OCI-M1 (cell line): ENCODE measurements at places on chromosomes 12 and 14.

DNA sequence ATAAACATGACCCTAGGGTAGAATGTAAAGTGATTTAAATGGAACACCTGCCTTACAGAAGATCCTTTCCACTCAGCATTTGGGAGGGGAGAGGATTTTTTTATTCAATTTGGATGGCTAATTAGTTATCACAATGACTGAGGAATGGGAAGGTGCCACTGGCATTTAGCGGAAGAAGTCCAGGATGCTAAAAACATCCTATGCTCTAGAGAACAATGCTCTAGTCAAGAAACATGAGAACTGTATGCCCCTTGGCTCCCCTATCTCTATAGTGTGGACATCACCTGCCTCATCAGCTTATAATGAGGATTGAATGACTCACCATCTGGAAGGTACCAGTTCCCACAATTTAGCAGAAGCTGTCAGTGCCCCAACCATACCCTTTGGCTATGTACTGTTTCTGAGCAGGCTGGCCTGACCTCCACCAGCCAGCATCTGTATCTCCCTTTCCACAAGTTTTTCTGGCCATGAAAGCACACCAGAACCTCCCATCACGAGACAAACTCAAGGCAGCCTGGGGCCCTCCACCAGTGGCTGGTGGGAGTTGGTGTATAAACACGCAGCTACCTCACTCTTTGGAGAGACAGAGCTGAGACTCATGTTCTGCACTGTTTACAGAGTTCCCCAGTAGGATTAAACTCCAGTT, 109.7 kb upstream of the VASH1 start:
- no peak for DNase-seq

DNA sequence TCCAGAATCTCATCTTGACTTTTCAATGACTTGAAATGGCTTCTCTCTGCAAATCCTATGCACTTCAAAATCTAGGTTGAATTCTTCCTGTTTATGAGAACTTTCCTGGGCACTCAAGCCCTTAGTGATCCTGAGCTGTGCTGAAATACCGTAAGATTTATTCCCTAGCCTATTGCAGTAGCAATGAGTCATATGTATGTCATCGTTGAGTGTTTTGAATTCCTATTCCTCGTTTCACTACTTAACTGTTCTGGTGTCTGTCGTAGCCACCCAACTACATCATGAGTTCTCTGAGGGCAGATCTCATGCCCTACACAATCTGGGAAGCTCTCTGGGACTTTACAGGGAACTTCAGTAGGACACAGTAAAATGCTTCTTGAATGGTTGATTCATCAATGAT, 190.8 kb upstream of the TMEM132C start:
- DNase-seq = no peak

DNA sequence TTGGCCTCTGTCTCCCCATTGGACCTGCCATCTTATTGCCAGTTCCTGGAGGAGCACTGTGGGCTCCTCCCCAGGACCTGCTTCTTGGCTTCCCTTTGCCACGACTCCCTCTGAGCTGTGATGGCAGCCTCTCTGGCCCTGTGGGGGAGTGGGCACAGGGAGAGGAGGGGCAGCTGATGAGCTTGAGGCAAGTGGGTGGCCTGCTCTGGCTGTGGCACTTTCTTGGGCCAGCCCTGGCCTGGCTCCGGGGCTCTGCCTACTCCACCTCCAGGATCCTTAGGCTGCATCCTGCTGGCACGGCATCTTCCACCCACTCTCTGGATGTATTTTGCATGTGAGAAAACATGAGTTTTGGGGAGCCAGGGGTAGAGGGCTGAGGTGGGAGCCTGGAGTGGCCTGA, 32.6 kb upstream of the MUCL1 start:
- DNase-seq = no peak

DNA sequence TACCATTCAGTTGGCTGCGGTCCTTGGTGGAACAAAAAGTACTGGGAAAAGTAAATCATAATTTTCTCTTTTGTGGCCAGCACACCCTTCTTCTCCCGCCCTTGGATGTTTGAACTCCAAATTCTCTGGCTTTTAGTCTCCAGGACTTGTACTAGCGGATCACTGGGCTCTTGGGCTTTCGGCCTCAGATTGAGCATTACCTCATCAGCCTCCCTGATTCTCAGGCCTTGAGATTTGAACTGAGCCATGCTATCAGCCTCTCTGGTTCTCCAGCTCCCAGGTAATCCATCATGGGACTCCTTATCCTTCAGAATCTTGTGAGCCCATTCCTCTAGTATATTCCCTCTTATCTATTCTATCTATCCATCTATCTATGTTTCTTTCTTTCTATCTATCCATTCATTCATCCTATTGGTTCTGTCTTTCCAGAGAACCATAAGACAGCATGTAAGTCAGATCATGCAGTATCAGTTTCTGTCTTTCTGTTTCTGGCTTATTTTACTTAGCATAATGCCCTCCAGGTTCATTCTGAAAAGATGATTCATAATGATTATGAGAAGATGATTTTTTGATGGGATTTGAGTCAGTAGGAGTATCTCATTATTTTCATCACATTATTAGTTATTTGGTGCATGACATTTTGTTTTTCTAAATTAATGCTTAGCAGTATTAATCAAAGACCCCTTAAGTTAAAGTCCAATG, 814.9 kb downstream of the LRFN5 start:
- DNase-seq = no peak

DNA sequence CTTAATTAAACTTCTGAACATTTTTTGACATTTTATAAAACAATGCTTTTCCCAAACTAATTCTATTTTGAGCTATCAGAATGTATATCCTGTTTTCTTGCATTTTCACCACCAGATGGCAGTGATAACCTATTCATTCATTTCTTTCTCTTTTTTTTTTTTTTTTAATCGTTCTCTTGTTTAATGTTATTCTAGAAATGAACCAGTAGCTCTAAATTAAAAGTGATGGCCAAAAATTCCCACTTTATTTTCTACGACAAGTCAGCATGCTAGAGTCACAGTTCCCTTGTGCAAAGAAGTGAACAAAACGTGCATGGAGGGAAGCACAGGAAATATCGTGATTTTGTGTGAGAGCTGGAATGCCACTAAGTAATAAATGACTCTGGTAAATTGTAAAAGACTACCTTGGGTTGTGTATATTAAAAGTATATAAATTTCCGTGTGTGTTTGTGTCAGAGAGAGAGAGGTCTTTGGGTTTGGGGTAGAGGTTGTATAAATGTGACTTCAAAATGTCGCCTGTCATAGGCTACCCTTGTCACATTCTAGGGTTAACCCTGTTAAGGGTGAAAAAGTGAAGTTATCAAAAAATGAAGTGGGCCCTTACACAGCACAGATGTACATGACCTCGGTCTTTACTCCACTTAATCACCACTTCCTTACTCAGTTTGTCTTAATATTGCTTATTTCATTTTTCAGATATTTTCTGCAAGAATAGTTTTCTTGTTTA, 40.4 kb upstream of the LDHB start:
- DNase-seq = peak; percentile 60

DNA sequence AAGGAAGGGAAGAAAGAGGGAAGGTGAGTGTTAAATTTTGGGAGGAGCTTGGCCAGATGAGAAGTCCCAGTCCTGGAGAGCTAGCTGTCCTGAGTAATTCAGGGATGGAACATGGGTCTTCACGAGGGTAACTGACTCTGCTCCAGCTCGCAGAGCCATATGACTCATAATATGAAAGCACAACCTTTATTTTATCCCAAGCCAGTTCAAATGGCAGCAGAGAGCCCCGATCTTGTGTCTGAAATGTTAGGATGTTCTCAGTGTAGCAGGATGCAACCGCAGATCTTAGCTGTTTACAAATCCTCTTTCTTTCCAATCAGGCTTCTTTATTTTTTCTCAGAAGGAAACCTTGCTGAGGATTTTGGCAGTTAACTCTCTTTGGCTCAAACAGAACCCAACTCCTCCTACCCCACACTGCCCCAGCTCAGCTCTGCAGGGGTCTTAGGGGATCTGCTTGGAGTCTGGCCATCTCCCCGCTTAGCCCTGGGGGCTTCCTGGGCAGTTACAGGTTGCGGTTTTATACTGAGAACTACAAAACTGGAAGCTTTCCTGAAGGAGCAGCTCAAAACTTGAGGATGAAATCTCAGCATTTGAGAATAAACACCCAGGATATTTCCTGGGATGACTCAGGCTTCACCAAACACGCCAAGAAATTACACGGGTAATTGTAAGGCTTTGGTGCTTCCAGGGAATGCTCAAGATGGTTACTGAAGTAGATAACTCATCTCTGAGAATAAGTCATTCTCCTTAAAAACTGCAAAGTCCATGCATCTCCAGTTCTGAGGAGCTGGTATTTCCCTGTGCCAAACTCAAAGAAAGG, 92.5 kb downstream of the VCPKMT start:
- no peak for DNase-seq

- no peak for DNase-seq
Measured at GRCh38 chr14:64789696-64790095, 85.5 kb downstream of the PLEKHG3 start.

DNA sequence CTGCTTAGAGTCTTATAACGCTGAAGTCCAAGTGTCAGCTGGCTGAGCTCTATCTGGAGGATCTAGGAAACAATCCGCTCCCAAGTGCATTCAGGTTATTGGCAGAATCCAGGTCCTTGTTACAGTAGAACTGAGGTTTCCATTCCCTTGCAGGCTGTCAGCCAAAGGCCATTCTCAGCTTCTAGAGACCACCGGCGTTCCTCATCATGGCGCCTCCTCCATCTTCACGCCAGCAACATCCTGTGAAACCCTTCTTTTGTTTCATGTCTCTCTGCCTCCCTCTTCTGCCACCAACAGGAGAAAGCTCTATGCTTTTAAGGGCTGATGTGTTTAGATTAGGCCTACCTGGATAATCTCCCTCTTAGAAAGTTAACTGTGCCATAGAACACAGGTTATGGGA, 133.0 kb upstream of the RASSF8 start:
- DNase-seq = peak; percentile 40

DNA sequence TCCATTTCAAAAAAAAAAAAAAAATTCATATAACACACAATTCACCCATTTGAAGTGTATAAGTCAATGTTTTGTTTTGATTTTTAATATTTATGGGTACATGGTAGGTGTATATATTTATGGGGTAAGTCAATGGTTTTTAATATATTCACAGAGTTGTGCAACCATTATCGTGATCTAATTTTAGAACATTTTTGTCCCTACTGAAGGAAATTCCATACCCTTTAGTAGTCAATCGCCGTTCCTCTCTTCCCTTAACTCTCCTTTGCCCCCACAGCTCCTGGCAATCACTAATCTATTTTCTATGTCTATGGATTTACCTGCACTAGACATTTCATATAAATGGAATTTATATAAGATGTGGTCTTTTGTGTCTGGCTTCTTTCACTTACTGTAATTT, 92.8 kb downstream of the TRAFD1 start:
- no peak for DNase-seq

DNA sequence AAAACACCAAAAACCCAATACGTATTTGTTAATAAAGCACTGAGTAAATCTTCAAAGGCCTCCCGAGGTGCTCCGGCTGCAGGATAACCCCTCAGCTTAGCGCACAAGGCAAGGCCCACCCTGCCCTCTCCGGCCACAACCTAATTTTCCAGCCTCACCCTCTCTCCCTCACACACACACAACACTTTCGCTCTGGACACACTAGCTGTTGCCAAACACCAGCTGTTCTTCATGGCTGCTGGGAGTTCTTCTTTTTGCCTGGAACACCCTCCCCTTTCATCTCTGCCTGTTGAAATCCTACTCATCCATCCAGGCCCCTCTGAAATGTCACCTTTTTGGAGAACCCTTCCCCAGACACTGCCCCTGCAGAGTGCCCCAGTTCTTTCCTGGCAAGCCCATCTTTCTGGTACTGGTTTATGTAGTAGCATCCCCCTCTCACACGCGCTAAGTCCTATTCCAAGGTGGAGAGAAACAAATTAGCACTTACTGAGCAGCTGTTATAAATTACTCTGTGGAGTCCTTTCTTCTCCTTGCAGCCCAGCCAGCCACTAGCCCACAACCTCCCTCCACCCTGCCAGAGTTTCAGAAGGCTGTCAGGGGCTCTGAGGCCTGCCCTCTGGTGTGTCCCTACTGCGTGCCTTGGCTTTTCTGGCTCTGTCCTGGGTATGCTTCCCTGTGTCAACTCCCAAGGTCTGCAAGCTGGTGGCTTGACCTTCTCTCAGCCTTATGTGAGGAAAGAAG, 805 bp upstream of the CRACR2A start:
- peak; percentile 58 for DNase-seq

DNA sequence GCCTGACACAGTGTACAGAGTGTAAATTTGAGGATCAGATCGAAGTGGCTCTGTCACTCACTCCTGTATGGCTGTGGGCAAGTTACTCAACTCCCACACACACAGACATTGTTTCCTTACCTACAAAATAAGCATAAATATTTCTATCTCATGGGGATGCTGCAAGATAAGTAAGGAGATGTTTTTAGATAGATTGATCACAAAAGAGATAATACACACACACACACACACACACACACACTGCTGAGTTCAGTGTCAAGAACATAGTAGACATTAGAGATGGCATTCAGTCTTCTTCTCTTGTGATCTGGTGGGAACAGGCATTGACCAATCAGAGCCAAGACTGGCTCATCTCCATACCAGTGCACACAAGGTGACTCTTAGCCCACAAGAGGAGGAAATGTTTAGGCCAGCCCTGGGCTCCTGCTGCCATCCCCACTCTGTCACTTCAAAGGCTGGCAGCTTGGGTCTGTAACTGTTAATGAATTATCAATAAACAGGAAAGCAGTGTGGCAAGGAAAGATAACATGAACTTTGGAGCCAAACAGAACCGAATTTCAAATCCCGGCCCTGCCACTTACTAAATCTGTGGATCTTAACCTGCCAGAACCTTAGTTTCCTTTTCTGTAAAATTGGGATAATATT, 3.4 kb upstream of the RNASE8 start:
- no peak for DNase-seq

DNA sequence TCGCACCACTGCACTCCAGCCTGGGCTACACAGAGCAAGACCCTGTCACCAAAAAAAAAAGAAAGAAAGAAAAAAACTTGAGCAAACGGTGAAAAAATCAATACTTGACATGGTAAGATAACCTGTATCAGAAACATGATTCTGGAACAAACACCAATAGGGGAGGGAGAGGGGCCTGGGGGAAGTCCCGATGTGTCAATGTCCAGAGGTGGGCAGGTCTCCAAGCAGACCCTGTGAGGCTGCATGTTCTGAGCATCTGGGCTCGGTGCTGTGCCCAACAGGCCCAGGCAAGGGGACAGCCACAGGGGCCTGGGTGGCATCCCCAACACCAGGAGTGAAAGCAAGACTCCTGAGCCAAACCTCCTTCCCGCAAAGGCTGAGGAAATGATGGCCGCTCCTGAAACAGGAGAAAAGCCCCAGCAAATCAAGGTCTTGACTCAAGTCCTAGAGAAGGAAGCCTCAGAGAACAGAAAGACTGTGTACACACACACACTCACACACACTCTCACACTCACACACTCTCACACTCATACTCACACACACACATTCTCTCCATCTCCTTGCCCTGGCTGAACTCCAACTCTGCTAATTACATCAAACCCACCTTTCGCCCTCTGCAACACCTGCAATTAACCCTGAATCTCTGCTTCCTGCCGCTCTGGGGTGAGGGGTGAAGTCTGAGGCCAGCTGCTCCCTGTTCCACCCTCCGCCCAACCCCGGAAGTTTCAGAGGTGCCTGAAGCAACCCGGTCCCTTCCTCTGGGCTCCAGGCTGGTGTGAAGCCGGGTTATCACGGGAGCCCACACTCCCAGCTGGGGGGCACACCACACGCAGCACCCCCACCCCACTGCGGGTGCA, 20.4 kb downstream of the CCDC88C start:
- DNase-seq = no peak
